ENCODE measurements at places on chromosomes 16 and 17. TPM values are rescaled to one million over a fixed set of nuclear protein-coding genes. Genes with fewer than 3 reads are reported as not detected.
A peak's percentile ranks its signal among the peaks of the same experiment; 100 is the strongest.

C17orf67 gene
- 8.0 TPM for total RNA-seq

GRCh38 chr16:88534638-88535190, 35.5 kb upstream of the ZC3H18 start:
- DNase-seq: no peak

DNA sequence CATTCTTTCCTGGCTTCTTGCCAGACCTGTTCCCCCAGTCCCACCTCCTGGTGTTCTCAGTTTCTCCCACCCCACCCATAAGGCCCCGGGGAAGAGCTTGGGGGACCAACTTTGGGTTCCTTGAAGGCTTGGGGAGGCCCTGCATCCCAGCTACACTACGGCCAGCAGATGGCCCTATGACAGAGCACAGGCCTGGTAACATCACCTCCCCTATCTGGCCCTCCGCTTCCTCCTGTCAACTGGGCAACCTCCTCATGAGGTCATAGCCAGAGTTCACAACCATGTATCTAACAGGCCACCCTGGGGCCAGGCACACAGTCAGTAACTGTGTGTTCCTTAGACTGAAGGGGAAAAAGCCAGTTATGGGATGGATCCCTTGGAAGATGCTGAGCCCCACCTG, 31.4 kb downstream of the MYO15A start:
- no peak for DNase-seq

- no peak for DNase-seq
These were observed 23.9 kb downstream of the SLC39A11 start for GRCh38 chr17:73068322-73069153.

DNA sequence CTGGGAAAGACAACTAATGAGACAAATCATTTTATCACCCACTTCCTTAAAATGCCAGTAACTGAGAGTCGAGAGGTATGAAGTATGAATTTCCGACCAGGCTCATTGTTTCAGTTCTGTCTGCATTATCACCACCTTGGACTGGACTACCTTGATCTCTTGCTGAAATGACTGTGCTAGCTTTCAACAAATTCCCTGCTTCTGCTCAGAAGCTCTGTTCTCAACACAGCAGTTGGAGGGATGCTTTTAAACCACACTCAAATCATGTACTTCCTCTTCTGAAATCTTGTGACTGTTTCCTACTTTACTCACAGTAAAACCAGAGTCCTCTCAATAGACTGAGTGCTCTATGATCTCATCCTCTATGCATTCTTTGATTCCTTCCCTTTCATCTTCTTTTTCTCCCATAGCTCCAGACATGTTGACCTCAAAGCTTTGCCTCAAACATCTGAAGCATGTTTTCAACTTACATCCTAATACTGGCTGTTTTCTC, 195.8 kb downstream of the KCNJ2 start:
- DNase-seq: no peak

- DNase-seq: no peak
These were observed 24.8 kb downstream of the OMG start for GRCh38 chr17:31272236-31272635.

DNA sequence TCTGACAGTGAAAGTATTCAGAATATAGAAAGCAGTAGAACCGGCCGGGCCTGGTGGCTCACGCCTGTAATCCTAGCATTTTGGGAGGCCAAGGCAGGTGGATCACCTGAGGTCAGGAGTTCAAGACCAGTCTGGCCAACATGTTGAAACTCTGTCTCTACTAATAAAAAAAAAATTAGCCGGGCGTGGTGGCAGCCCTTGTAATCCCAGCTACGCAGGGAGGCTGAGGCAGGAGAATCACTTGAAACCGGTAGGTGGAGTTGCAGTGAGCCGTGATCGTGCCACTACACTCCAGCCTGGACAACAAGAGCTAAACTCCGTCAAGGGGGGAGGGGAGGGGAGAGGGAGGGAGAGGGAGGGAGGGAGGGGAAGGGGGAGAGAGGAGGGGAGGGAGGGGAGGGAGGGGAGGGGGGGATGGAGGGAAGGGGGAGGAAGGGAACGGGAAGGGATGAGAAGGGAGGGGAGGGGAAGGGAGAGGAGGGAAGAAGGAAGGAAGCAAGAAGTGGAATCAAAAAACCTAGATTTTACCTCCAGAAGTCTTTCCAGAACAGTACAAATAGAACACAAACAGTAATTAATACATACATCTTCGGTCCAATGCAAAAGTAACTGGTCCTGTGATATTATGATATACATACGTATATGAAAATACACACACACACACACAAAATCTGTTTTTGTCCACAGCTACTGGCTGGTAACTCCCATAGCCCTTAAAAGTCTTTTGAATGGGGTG, 10.9 kb upstream of the NT5C start:
- DNase-seq: no peak

ITGAL gene
- total RNA-seq: 339 TPM

CCDC200 gene
- total RNA-seq: 1.4 TPM

DNA sequence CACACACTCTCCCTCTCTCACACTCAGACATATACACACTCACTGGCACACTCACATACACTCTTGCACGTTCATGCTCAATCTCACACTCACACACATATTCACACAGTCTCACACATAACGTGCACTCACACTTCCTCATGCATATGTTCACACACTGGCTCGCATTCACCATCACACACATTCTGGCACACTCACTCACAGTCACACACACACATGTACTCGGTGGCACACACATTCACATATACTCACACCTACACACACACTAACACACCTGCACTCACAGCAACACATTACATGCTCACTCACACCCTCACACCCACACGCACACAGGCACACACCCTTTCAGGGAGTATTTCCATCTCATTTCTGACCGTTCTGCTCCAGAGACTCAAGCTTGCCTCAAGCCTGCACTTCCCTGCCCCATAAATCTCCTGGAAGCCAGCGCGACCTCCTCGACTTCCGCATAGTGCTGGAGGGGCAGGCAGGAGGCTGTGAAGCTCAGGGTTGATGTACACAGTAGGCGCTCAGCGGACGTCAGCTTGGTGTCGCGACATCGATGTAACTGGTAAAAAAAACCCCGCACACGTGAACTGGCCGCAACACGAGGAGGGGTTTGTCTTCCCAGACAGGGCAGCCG, 66.7 kb upstream of the FOXF1 start:
- DNase-seq: no peak

SLFN12 gene
- 12.1 TPM for total RNA-seq

PLD2 gene
- 27.9 TPM for total RNA-seq

DNA sequence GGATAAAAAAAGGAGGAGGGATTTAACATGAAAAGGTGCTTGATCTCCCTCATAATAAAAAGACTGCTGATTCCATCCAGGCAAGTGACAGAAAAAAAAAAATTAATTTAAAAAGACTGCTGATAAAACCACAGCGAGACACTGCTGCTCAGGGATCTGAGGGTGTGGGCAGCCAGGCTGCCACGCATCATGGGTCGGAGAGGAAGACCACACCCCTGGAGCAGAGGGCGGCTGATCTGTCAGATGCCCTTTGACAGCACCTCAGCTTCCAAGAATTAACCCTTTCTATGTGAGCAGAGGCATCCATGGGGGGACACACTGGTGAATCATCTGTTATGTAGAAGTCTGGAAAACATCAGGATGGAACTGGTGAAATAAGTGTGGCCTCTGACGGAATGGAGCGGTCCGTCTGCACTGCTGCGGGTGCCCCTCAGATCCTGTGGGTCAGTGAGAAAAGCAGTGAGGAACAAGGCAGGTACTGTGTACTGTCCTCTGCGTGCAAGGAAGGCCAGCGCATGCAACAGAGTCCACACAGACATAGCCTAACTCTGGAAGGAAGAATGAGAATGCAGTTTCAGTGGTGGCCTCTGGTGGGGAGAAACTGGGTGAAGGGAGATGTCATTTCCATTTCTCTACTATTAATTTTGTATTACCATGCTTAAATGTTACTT, 19.8 kb downstream of the MAPT start:
- DNase-seq: no peak

DNA sequence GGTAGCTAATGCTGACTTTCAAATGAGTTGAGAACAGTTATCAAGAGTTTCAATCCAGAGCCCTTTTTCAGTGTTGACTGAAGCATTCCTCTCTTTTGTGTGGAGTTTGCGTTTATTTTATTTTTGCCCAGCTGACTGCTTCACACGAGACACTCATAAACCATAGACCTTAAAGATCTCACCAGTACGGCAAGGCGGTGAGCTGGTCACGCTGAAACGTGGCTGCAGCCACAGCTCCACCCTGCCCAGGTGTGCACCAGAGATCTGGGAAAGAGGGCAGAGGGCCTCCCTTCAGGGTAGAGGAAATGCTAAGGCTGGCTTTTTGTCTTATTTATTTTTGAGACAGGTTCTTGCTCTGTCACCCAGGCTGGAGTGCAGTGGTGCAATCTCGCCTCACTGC, 112.2 kb downstream of the AATF start:
- DNase-seq: no peak

- peak; percentile 27 for DNase-seq
These were observed 2.4 kb upstream of the SDK2 start for GRCh38 chr17:73646409-73647300.

DNA sequence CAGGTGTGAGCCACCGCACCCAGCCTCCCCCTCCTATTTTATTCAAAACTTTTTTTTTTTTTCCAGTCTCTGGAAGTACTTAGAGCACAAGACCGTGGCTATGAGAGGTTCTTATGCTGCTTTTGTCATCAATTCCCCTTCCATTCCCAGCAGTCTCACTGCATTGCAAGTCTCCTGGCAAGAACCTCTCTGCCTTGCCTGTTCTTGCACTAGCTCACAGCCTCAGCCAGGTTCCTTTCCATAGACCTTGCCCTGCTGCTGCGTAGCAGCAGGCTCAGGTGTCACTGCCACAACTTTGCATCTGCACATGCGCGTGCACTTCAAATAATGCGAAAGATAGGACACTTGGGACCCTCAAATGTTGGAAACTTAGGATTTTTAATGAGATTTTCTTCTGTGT, 15.6 kb downstream of the ATP6V0A1 start:
- DNase-seq: no peak

DNA sequence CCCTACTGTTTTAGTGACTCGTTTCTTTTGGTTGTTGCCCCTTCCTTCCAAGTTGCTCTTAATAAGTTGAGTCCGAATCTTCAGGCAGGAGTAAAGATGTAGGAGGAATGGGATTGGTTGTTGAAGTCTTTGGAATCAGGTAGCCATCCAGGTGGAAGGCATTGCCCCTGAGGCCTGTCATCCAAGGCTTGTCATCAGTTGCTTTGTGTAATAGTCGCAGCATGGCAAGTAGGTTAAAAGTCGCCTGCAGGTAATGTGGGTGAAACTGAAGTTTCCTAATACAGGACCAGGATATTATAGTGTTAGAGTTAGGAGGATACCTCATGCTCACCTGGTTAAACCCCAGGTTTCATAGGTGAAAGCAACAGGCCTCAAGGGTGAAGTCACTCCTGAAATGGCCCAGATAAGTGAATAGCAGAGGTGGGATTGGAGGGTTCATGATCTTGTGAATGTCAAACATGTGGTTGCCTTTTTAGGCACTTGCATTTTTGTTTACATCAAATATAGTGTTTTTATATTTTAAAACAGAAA, 934 bp downstream of the PCTP start:
- no peak for DNase-seq

- DNase-seq: no peak
These were observed 28.4 kb upstream of the RBFOX1 start for GRCh38 chr16:7304279-7304678.
